ENCODE measurements at places on chromosomes 3 and 15. TPM values are rescaled to one million over a fixed set of nuclear protein-coding genes. Genes with fewer than 3 reads are reported as not detected.

DNA sequence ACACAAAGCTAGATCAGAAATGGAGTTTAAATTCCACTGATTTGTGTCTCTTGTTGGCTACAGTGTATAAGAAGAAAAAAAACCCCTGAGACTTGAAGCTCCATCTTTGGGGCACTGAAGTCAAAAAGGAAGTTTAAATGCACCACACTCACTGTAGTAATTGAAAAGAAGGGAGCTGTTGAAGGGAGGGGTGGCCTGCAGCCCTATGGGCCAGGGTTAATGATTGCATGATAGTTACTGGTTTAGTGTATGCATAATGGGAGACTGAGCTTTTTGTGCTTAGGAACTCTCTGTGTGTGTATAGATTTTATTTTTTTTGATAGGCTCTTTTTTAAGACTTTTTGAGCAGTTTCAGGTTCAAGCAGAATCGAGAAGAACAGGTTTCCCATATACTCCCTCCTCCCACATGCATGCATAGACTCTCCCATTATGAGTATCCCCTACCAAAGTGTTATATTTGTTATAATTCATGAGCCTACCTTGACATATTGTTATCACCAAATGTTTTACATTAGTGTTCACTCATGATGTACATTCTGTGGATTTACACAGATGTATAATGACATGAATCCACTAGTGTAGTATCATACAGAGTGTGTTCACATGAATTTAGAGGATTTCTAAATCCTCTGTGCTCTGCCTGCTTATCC, 88.2 kb downstream of the TNFAIP8L3 start:
- no peak overlapping the region for H3K27ac ChIP-seq
- H3K4me3 ChIP-seq: no peak overlapping the region
- no peaks in the 10 kb centered on the region for H3K27me3 ChIP-seq
- H3K4me1 ChIP-seq: no peaks in the 10 kb centered on the region
- no peaks in the 10 kb centered on the region for H3K36me3 ChIP-seq
- DNase-seq: no peak

Gene TMCO5A
- not detected for total RNA-seq

DNA sequence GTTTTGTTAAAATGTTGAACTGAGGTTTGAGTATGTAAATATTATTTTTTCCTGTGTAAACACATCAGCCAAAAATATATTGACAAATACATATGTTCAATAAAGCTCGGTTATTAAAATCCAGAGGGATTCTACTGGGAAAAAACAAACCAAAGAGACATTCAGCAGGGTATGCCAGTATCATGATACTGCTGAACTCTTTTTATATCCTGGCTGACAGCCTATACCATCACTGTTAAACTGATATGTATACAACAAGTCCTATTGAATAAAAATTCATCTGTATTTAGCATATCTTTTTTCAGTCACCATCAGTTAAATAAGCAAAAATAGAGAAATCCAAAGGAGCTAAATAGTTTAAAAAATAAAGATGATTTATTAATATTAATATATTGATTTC, 71.6 kb upstream of the NEO1 start:
- H3K4me1 ChIP-seq: no peaks in the 10 kb centered on the region
- no peak overlapping the region for H3K4me3 ChIP-seq
- H3K27me3 ChIP-seq: no peaks in the 10 kb centered on the region
- H3K36me3 ChIP-seq: no peaks in the 10 kb centered on the region

- no peak overlapping the region for H3K27ac ChIP-seq
- DNase-seq: no peak
- H3K4me1 ChIP-seq: no peaks in the 10 kb centered on the region
- H3K27me3 ChIP-seq: no peaks in the 10 kb centered on the region
- H3K4me3 ChIP-seq: no peak overlapping the region
- no peaks in the 10 kb centered on the region for H3K36me3 ChIP-seq
Measured at GRCh38 chr3:158160958-158161357, 51.1 kb downstream of the RSRC1 start.

Measured in CD8-positive, alpha-beta memory T cell (primary cell).